OCI-M1 (cell line): ENCODE measurements at places on chromosomes 12 and 14.

DNA sequence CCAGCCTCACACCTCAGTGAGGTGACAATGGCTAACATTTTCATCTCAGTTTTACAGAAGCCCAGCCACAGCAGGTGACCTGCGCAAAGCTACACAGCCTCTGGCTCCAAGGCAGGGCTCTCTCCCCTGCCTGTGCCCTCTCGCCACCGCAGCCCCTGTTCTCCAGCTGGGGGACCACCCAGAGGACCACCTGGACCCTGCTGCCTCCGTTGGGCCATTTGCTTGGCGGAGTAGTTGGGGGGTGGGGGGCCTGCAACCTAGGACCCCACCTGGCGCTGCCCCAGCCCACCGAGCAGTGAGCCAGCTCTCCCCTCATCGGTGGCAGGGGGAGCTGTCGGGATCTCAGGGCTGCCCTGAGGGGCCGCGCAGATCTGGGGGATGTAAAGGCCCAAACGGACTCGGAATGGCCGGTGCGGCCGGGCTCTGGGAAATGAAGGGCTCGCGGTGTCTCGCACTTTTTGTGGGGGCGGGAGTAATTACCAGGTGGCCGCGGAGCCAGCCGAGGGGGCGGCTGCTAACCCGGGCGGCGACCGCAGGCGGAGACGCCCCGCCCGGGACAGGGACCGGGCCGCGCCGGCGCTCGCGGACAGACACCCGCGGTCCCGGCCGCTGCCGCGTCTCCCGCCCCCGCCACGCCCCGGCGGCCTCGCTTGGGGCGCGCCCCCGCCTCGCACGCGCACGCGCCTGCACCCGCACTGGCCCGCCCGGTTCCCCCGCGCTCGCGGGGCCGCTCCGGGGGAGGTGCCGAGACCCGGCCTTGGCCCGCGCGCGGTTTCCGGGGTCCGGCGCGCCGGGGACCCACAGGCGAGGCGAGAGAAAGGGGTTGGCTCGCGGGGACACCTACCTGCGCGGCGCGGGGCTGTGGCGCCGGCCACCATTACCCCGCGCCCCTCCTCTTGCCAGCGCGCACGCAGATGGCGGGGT lies 8.6 kb upstream of the GPR68 start:
- no peak for DNase-seq

- DNase-seq, result no peak
Observed at GRCh38 chr14:105069871-105070759, 4.9 kb upstream of the GPR132 start.

DNA sequence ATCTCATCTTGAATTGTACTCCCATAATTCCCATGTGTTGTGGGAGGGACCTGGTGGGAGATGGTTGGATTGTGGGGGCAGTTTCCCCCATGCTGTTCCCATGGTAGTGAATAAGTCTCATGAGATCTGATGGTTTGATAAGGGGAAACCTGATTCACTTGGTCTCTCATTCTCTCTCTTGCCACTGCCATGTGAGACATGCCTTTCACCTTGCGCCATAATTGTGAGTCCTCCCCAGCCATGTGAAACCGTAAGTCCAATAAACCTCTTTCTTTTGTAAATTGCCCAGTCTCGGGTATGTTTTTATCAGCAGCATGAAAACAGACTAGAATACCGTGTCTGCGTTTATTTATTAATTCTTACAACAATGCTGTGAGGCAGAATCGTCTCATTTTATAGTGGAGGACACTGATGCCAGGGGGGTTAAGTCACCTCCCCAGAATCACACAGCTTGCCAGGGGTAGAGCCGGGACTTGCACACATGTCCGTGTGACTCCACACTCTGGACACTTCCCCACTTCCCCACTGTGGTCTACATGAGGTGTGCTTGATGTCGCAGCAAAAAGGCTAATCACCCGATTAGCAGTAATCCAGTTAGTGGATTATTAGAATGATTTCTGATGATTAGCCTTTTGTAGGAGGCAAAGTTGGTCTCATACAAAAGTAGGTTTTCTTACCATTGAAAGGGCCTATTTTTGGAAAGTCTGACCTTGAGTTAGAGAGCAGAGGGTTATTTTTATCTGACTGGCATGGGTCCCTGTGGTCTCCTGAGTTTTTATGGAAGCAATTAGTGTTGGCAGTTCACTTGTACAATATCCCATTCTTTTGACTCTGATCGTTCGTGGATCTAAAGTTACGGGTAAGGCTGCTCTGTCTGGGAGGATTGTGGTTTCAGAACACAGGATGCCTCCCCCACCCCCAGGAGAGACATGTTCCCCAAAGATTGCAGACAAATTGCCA lies 47.4 kb upstream of the BCL7A start:
- DNase-seq, result no peak

DNA sequence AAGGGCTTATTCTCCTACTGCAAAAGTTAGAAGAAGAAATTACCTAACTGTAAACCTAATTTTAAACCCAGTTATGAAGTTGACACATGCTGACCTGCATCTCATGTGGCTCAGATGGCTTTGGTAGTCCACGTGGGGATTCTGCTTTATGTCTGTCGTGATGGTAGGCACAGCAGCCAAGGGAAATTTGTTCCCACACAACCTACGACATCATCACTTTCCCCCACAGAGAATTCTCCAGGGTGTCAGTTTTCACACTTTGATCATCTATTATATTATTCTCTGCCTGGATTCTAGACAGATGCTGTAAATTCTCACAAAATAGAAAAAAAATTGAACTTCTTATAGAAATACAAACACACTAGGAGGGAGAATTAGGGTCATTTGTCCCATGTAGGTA lies 70.6 kb downstream of the PTHLH start:
- DNase-seq, result no peak

GRCh38 chr14:33922125-33922524 lies 28.7 kb downstream of the EGLN3 start:
- no peak for DNase-seq

DNA sequence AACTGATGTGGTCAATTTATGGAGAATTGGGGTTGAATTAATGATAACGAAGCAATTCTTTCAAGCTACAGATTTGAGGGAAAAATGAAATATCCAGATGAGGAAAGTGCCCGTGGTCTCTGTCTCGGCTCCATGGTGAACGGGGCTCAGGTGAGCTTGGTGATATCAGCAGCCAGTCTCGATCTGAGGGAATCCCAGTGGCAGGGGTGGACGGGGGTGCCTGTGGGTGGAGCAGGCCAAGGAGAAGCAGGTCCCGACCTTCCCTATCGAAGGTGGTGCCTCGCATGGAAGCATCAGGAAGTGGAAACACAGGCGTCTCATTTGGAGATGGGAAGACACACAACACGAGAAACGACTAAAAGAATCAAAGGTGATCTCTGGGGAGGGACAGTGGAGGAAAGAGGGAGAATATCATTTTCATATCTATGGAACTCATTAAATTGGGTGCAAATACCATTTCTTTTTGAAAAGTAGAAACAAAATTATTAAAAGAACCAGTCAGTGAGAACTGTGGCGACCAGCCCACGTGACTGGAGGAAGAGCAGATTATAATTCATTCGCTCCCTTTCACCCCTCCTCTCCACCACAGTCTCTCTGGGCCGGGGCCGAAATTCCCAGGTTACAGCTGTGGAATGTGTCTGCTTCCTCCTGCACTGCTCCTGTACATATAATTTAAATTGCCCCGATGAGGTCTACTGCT lies 354.3 kb upstream of the SFSWAP start:
- DNase-seq, result no peak

- no peak for DNase-seq
Observed at GRCh38 chr14:100037353-100037752, 27.9 kb upstream of the EVL start.

- DNase-seq, result peak; percentile 92
Observed at GRCh38 chr12:113591480-113591974, 119.9 kb upstream of the LHX5 start.

DNA sequence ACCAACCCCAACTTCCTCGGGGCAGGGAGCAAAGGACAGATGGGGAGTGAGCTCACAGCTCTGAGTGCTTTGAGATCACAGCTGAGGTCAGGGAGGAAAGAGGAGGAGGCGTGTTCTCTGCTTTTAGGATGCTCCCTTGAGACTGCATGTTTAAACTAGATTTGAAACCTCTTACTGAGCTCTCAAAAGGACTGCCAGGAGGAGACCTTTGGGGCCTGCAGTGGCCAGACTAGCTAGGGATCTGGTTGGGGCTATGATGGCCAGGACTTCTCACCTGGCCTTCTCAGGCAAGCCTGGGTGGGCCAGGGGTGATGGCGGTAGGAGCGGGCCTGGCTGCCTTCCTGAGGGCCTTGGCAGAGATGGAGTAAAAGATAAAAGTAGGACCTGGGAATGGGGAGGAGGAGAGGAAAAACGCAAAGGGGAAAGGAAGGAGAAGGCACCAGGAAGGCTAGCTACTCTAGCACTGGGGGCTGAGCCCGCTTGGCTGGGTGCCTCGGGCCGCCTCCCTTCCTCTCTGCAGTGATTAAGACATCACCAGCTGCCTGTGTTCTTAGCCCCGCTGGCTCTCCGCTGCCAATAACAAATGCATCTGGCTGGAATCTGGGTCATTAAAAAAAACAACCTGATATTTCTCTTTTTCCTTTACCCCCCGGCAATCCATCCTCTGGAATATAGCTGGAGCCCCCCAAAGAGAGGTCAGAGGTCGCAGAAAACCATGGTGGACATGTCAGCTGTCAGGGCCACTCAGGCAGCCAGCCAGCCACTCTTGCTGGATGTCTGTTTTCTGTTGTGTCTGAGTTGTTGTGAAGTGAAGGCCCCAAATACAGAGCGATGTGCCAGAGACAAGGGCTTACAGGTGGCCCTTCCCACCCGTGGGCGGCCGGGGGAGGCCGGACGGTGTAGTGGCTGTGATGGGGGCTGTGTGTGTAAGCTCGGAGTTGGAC lies 141.3 kb downstream of the TSPAN9 start:
- no peak for DNase-seq

DNA sequence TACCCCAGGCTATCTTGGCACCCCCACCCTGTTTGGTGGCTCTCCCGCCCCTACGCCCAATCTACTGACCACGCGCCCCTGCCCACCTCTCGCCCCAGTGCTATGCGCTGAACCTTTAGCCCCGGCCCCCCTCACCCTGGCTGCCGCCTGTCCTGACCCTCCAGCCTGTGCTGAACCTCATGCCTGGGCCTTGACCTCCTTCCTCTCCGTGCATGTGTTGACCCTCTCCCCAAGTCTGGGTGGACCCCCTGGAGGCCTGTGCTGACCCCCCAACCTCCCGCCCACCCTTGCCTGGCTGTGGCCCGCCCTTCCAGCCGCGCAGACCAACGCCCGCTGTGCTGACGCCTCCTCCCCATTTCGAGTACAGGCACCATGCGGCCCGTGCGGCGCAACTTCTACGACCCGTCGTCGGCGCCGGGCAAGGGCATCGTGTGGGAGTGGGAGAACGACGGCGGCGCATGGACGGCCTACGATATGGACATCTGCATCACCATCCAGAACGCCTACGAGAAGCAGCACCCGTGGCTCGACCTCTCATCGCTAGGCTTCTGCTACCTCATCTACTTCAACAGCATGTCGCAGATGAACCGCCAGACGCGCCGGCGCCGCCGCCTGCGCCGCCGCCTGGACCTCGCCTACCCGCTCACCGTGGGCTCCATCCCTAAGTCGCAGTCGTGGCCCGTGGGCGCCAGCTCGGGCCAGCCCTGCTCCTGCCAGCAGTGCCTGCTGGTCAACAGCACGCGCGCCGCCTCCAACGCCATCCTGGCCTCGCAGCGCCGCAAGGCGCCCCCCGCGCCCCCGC lies 20.7 kb downstream of the DTX1 start:
- no peak for DNase-seq

DNA sequence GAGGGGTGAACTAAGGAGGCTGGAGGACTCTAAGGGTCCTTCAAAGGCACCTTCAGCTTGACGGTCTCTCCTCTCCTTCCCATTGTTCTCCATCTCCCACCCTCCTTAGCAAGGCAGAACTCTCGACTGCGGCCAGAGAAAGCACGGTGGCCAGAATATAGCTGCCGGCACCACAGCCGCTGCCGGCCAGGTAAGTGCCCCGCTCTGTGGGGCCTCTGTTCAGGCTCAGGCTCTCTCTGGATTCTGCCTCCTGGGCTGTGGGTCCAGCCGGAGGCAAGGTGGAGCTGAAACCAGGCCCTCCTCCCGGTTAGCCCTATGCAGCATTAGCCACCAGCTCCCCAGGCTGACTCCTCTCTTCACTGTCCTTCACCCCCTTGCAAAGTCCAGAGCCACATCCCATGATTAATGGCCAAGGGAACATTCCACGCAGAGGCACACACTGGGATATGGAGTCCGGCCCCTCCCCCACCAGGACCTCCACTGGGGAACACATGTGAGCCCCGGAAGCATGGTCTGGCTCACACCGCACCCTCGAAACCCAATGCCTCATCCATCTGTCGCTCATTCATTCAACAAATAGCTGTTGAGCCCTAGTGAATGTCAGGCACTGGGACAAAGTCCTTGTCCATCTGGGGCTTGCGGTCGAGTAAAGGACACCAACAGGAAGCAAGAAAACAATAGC lies 25.2 kb downstream of the LTBP2 start:
- DNase-seq, result no peak

DNA sequence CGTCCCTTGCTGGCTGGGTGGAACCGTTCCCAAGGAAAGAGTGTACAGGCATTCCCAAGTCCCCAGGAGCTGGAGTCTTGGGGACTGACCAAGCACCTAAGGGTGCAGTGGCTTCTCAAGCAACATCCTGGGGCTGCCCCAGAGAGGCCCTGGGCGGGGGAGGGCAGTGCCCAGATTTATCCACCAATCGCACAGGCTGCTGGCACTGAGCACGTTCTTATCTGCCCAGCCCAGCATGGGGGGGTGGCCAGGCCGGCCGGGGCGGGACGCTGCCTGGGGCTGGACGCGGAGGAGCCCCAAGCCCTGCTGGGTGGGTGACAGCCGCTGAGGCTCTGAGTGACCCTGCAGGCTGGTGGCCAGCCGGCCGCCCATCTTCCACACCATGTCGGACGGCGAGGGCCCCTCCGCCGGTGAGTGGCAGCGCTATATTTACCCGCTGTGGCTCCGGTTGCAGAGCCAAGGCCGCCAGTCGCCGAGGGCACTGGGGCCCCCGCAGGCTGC lies 53.4 kb downstream of the CYP46A1 start:
- peak; percentile 21 for DNase-seq

- DNase-seq, result no peak
Observed at GRCh38 chr12:9319044-9319841, 111.0 kb upstream of the PZP start.

- no peak for DNase-seq
Observed at GRCh38 chr12:115726691-115727090, 550.8 kb downstream of the MED13L start.
